Naive B cell (primary cell): ENCODE measurements at places on chromosomes 3 and 15. TPM values are rescaled to one million over a fixed set of nuclear protein-coding genes. Genes with fewer than 3 reads are reported as not detected.

Gene MNS1
- 1.9 TPM for polyA plus RNA-seq

GRCh38 chr3:71874618-71875017 is 89.7 kb upstream of the PROK2 start:
- no peak overlapping the region for H3K27ac ChIP-seq
- H3K4me3 ChIP-seq = no peak overlapping the region
- no peak for DNase-seq
- peaks cover 49% of the 10 kb centered on the region for H3K27me3 ChIP-seq

- no peaks in the 10 kb centered on the region for H3K36me3 ChIP-seq
- H3K27ac ChIP-seq = no peak overlapping the region
- DNase-seq = no peak
- H3K27me3 ChIP-seq = no peaks in the 10 kb centered on the region
- H3K4me3 ChIP-seq = no peak overlapping the region
- no peaks in the 10 kb centered on the region for H3K4me1 ChIP-seq
Measured at GRCh38 chr15:61584410-61584809, 355.3 kb upstream of the RORA start.

DNA sequence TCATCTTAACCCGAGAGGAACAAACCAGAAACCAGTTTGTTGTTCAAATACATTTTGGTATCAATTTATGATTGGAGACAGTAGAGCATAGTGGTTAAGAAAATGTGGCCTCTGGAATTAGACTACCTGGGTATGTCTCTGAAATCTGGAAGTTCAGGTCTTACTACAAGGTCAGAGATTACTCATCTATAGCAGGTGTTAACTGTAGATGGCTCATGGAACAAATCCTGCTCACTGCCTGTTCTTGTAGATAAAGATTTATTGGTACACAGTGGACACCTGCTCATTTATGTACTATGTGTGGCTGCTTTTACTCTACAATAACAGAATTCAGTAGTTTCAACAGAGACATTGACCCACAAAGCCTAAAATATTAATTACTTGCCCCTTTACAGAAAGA is 413.3 kb downstream of the CNTN6 start:
- H3K27ac ChIP-seq = no peak overlapping the region
- no peaks in the 10 kb centered on the region for H3K27me3 ChIP-seq
- H3K36me3 ChIP-seq = no peaks in the 10 kb centered on the region
- no peak for DNase-seq

Gene SUMF1
- 26.0 TPM for polyA plus RNA-seq

- no peak overlapping the region for H3K27ac ChIP-seq
- no peak overlapping the region for H3K4me3 ChIP-seq
- peaks cover 4% of the 10 kb centered on the region for H3K27me3 ChIP-seq
- no peaks in the 10 kb centered on the region for H3K36me3 ChIP-seq
Measured at GRCh38 chr3:9088441-9089353, 125.4 kb upstream of the RAD18 start.

Gene TRPM1
- polyA plus RNA-seq = not detected

GRCh38 chr3:127660621-127661251 is 12.0 kb upstream of the ABTB1 start:
- H3K27ac ChIP-seq = no peak overlapping the region
- DNase-seq = no peak
- no peaks in the 10 kb centered on the region for H3K4me1 ChIP-seq
- H3K27me3 ChIP-seq = peaks cover 3% of the 10 kb centered on the region

Gene RGMA
- polyA plus RNA-seq = not detected

Gene A4GNT
- not detected for polyA plus RNA-seq

- H3K27me3 ChIP-seq = no peaks in the 10 kb centered on the region
- H3K27ac ChIP-seq = no peak overlapping the region
- H3K4me3 ChIP-seq = no peak overlapping the region
- no peaks in the 10 kb centered on the region for H3K36me3 ChIP-seq
- no peak for DNase-seq
- no peaks in the 10 kb centered on the region for H3K4me1 ChIP-seq
Measured at GRCh38 chr3:152706991-152707713, 127.8 kb upstream of the P2RY1 start.

- H3K4me3 ChIP-seq = peak overlapping the region; percentile 84
- peak overlapping the region; percentile 98 for H3K27ac ChIP-seq
- no peaks in the 10 kb centered on the region for H3K36me3 ChIP-seq
- DNase-seq = peak; percentile 52
- H3K4me1 ChIP-seq = peaks cover 97% of the 10 kb centered on the region
- H3K27me3 ChIP-seq = no peaks in the 10 kb centered on the region
Measured at GRCh38 chr15:67134067-67134838, 68.9 kb downstream of the SMAD3 start.

Gene MINAR1
- polyA plus RNA-seq = 0.13 TPM

- DNase-seq = no peak
- H3K36me3 ChIP-seq = no peaks in the 10 kb centered on the region
- H3K27me3 ChIP-seq = peaks cover 8% of the 10 kb centered on the region
- no peak overlapping the region for H3K4me3 ChIP-seq
- no peak overlapping the region for H3K27ac ChIP-seq
- no peaks in the 10 kb centered on the region for H3K4me1 ChIP-seq
Measured at GRCh38 chr3:8441969-8442559, 59.6 kb upstream of the LMCD1 start.

- H3K27me3 ChIP-seq = no peaks in the 10 kb centered on the region
- no peak overlapping the region for H3K4me3 ChIP-seq
- peaks cover 22% of the 10 kb centered on the region for H3K4me1 ChIP-seq
- no peak overlapping the region for H3K27ac ChIP-seq
- no peaks in the 10 kb centered on the region for H3K36me3 ChIP-seq
Measured at GRCh38 chr15:31195871-31196270, 94.3 kb upstream of the TRPM1 start.

Gene SYNM
- polyA plus RNA-seq = not detected

Gene AGTR1
- not detected for polyA plus RNA-seq

GRCh38 chr15:63412551-63412950 is 30.9 kb upstream of the CA12 start:
- no peaks in the 10 kb centered on the region for H3K36me3 ChIP-seq
- no peak overlapping the region for H3K27ac ChIP-seq
- peaks cover 8% of the 10 kb centered on the region for H3K27me3 ChIP-seq
- peaks cover 1% of the 10 kb centered on the region for H3K4me1 ChIP-seq
